ENCODE measurements at places on chromosomes 5 and 9. TPM values are rescaled to one million over a fixed set of nuclear protein-coding genes. Genes with fewer than 3 reads are reported as not detected.

The IFNA21 gene
- not detected for total RNA-seq

The TPRN gene
- 8.4 TPM for total RNA-seq

The PCDHGC5 gene
- 1.6 TPM for total RNA-seq

The IL3 gene
- total RNA-seq, result not detected

Data from placental epithelial cell (primary cell).